ENCODE measurements at places on chromosomes 16 and 17.

- DNase-seq, result no peak
Observed at GRCh38 chr16:60137891-60138290, 1403.8 kb upstream of the GOT2 start.

GRCh38 chr17:62085511-62086408 lies 20.7 kb upstream of the MED13 start:
- no peak for DNase-seq

GRCh38 chr17:17525311-17525710 lies 29.1 kb upstream of the RASD1 start:
- no peak for DNase-seq

GRCh38 chr16:79600638-79601091 lies at the start of gene MAF:
TSS of gene MAF (minus strand) at chr16:79600737. CDS start at chr16:79599902, 835 bp downstream.
- DNase-seq, result peak; percentile 96

GRCh38 chr17:1031711-1032110 lies 34.8 kb downstream of the TIMM22 start:
- DNase-seq, result no peak

DNA sequence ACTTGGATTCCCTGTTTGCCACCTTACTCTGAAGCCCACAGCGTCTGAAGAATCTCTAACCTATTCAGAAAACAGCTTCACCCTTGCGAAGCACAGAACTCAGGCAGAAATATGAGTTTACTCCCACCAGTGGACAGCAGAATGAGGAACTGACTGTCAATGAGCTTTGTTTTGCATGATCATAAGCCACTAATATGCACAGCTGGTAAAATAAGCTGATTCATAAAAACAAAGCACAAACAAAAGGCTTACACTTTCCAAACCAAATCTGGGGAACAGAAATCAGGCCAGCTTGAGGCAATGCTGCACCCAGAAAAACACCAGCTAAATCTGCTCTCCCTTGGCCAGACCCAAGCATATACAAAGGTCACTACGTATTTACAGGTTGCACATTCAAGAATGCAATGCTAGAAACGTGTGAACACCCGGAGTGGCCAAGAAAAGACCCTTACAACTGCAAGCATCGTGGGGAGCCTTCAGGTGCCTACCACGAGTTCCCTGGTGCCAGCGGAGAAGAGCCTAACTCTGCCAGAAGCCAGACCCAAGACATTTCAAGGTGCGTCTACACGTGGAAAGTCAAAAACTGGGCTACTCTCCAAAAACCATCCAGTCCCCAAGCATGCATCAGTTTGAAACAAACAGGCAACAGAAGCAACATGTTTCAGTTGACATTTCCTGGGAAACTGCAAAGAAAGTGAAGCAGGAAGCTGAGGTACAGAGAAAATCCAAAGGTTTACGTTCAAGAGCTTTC lies 207.1 kb downstream of the ZFHX3 start:
- no peak for DNase-seq

GRCh38 chr17:8859804-8860430 lies 7.6 kb downstream of the PIK3R6 start:
- no peak for DNase-seq

GRCh38 chr17:46028981-46029565 lies 30.0 kb downstream of the STH start:
- no peak for DNase-seq

DNA sequence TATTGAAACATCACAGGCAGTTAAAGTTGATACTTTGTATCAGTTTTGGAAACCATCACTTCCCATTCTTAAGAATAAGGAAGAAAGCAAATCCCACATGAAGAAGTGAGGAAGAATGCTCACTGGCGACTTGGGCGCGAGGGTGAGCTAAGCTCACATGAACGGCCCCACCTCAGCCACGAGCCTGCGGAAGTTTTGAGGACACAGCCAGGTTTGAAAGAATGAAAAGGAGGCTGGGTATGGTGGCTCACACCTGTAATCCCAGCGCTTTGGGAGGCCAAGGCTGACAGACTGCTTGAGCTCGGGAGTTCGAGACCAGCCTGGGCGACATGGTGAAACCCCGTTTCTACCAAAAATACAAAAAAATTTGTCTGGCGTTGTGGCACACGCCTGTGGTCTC lies 110.3 kb upstream of the CHMP6 start:
- DNase-seq, result no peak

Data from forelimb muscle (tissue), 1 donor.